ENCODE measurements at places on chromosomes 13 and 19.

DNA sequence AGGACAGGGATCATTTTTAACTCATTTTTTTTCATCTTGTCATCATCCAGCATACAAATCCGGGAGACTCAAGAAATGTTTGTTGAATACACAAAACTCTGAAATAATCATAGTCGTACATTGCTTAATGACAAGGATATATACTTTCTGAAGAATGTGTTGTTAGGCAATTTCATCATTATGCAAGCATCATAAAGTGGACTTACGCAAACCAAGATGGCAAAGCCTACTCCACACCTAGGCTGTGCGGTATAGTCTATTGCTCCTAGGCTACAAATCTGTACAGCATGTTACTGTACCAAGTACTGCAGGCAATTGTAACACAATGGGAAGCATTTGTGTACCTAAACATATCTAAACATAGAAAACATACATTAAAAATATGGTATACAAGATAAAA lies 264.1 kb downstream of the TSHZ3 start:
- no peak for DNase-seq

GRCh38 chr13:21075379-21076249 lies 14.2 kb upstream of the LATS2 start:
- DNase-seq = no peak

GRCh38 chr13:26881154-26881553 lies 120.6 kb upstream of the GPR12 start:
- peak; percentile 19 for DNase-seq

GRCh38 chr19:20478936-20479335 lies 86.6 kb downstream of the ZNF737 start:
- no peak for DNase-seq

GRCh38 chr13:93948162-93948922 lies 531.1 kb downstream of the DCT start:
- no peak for DNase-seq

- DNase-seq = no peak
Measured at GRCh38 chr19:5424192-5424973, 30.8 kb upstream of the ZNRF4 start.

- DNase-seq = peak; percentile 57
Measured at GRCh38 chr19:35901854-35902661, at the start of gene HCST. HCST (plus strand) TSS chr19:35902529; CDS start chr19:35902594, 65 bp downstream.

DNA sequence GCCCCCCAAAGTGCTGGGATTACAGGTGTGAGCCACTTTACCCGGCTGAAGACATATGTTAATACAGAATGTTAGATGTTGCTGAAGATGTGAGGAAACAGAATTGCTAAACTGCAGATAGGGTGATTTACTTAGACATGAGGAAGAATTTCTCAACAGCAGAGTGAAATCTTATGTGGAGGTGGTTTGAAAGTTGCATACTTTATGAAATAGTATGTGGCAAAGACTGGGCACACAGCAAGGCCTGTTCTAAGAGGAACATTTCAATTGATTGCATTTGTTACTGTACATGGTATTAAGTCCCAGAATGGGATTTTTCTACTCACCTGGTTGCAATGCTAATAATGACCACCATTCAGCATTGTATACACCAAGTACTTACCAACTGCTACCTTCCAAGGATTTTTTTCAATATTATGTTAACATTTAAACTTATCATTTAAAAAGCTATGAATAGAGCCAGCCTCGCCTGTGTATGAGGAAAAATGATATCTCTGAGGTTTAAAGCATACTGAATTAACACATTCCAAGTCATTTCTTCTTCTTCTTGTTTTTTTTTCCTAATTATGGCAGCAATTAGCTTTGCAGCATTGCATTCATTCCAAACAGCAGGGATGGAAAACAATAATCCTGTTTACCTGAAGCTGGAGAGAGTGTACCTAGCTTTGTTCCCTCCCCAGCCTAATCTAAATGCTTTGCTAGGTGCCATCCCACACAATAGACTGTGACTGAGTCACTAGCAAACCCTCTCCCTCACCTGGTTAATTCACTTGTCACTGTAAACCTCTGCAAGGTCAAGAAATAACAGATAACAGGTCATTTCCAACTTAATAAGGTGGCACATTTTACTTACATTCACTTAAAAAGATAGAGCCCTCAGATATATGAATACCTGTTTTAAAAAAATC lies 19.4 kb upstream of the KLF5 start:
- no peak for DNase-seq

- no peak for DNase-seq
Measured at GRCh38 chr19:4717966-4718701, 5.5 kb downstream of the DPP9 start.

DNA sequence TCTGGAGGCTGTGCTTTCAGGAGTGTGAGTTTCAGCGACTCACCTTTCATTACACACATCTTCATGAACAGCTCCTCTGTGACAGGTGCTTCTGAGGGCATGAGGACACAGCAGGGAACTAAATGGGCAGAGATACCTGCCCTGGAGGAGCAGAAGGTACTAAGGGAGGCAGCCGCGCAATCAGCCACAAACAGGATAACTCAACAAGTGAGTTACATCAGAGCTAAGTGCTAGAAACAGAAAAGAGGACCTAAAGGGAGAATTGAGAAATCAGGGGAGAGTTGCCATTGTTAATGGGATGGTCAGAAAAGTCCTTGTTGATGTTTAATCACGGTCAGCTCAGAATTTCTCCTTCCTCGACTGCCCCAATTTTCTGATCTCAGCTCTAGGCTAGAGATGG lies 42.5 kb downstream of the SYDE1 start:
- DNase-seq = no peak

DNA sequence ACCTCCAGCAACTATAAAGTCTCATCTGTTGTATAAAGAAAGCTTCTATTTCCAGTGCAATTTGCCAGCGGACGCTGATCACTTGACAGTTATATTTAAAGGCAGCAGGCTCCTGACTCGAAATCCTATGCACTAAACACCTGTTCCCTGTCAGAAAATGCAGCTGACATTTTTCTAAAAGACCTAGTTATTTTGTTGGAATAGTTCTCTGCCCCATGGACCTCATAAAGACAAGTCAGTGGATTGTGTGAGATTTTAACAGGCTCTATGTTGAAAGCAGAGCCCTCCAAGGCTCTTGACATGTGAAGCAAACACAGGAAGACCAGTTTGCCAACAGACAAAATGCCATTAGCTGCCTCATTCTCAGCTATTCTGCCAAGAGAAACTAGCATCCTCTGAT lies 304.7 kb upstream of the KLF12 start:
- DNase-seq = no peak

DNA sequence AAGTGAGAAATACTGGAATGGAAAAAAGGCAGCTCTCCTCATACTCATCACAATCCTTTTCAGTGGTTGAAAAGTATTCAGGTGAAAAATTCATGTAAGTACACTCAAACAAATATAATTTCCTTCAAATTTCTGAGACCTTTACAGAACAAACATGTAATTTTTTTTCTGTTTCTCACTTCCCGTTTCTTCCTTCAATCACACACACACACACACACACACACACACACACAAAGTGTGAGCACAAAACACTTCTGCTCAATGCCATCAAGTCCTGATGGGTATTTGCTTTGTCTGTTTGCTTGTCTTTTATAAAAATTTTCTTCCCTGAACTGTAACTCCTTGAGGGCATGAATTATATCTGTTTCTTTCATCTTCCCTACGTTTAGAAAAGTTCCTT lies 110.6 kb downstream of the LIG4 start:
- DNase-seq = no peak

DNA sequence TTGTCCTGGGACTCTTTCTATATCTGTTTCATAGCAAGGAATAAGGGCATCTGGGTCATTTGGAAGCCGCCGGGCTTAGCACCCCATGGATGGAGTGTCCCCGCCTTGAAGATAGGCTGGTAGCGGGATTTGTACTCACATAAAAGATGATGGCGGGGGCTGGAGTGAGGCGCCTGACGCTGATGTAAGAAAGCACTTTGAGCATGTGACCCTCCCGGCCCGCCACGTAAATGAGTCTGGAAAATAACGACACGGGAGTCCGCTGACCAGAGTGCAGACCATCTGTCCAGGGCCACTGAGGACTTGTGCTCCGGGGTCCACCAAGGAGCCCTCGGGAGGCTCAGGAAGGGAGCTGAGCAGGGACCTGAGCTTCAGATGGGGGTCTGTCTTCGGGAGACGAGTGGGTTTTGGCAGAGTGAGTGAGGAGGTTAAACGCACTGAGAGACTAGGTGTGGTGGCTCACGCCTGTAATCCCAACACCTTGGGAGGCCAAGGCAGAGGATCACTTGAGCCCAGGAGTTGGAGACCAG lies 25.8 kb downstream of the SLC7A9 start:
- DNase-seq = no peak
